COR-L47 (cell line): ENCODE measurements at places on chromosomes 12 and 14.
A peak's percentile ranks its signal among the peaks of the same experiment; 100 is the strongest.

- DNase-seq = peak; percentile 54
Observed at GRCh38 chr12:98725476-98726247, 80.6 kb downstream of the APAF1 start.

DNA sequence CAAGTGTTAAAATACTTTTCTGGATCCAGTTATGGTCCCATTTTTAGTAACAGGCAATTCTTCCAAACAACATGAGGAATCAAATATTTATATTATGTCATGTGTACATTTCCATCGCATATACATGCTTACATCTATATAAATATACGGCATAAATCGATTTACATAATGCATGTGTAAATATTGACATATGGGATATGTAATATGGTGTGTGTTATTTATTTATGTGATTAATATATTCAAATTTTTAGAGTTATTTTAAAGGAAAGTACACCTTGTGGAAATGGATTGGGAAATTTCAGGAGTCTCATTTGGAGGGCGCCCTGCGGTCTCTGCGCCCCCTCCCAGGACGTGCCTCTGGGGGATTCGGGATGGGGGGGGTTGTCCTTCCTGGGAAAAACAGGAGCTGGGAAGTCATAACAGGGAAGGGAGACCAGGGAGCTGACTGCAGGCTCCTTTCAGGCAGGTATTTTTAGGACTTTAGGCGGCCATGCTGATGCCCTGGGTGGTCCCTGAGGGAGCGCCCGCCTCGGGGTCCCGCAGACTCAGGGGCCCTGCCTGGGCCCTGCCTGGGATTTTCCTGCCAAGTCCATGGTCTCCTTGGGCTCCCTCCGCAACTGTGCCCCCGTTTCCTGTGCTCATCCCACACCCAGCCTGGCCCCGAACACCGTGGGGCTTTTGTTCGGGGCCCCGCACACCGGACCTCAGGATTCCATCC, 82.7 kb upstream of the SFSWAP start:
- no peak for DNase-seq

DNA sequence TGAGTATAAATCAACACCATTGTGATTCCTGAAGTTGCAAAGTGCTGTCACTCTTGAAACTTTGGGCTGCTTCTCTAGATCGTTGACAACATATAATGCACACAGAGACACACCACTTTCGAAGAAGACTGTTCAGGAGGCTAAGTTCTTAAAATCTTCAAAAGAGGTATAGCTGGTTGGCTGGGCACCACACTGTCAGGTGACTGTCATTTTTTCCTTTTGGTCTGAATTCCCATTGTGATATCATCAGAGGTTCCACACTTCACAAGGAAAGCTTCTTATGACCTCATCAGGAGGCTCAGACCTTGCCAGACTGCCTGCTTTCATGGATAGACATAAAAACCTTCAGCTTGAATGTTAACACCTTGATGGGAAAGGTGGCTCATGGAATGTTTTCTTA, at the start of the genes CAPZA3 and PLCZ1:
Gene CAPZA3, plus strand, starts transcription at position 301 of the 400 bp plus-strand sequence. CDS start 150 bp downstream, outside the sequence.
Gene PLCZ1, minus strand, starts transcription at position 194 of the 400 bp plus-strand sequence. CDS start 641 bp downstream, outside the sequence.
- no peak for DNase-seq

- no peak for DNase-seq
Observed at GRCh38 chr12:12133259-12133658, 62.5 kb downstream of the BCL2L14 start.

DNA sequence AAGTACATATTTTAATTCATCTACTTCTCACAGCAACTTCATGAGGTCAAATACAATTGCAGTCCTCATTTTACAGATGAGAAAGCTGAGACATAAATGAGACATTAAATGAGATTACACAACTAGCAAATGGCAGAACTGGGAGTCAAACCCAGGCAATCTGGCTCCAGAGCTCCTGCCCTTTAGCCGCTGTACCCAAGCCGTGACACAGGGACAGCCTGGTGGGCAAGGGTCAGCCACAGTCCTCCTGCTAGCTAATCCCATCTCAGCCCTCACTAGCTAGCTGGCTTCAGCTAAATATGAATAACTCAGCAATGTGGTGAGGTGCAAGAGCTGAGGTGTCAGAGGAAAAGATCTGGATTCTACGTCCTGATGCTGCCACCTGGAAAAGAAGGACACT, 54.8 kb downstream of the NINJ2 start:
- DNase-seq = no peak

- no peak for DNase-seq
Observed at GRCh38 chr14:67409461-67409860, 2.5 kb downstream of the PLEK2 start.

- no peak for DNase-seq
Observed at GRCh38 chr14:39080886-39081285, 22.1 kb downstream of the SEC23A start.

DNA sequence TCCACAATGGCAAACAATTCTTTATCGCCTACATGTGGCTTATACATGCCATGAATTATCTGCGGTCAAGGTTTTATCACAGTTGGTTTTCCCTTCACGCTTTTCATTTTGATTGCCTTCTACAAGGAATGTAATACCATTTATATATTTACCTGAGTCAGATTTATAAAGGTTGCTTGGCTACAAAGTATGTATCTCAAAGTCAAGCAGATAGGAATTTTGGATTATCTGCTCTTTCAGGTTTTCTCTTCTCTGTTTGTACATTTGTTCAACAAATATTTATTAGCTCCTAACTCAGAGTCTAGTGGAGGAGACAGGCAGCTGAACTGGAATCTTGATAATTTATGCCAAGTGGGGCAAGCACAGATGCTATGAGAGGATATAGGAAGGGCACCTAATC, 28.5 kb upstream of the CISTR start:
- DNase-seq = no peak

DNA sequence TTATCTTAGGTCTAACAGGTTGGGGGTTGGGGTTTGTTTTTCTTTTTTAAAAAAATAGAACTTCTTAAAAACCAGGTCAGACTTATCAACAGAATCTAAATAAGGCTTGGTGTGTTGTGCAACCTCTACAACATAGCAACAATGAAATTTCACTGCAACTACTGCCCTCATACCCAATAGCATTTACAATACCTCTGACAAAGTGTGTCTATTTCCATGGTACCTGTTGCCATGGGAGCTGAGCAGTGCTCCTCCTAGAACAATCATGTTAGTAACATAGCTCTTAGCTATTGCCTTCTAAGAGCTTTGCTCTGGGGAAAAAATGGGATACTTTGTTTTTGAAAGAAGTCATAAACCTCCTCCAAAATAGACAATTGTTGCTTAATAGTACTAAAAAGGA, 103.3 kb upstream of the CCDC175 start:
- peak; percentile 60 for DNase-seq

DNA sequence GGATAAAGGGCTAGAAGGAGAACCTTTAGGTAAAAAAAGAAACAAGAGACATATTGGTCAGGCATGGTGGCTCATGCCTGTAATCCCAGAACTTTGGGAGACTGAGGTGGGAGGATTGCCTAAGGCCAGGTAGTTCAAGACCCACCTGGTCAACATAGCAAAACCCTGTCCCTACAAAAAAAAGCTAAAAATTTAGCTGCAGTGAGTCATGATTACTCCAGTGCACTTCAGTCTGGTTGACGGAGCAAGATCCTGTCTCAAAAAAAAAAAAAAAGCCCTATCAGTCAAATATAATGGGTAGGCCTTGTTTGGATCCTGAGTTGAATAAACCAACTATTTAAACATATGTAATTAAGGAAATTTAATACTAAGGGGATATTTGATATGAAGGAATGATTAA, 54.2 kb downstream of the PPP1R36 start:
- no peak for DNase-seq

GRCh38 chr12:16492240-16492639, 113.7 kb downstream of the LMO3 start:
- DNase-seq = no peak

DNA sequence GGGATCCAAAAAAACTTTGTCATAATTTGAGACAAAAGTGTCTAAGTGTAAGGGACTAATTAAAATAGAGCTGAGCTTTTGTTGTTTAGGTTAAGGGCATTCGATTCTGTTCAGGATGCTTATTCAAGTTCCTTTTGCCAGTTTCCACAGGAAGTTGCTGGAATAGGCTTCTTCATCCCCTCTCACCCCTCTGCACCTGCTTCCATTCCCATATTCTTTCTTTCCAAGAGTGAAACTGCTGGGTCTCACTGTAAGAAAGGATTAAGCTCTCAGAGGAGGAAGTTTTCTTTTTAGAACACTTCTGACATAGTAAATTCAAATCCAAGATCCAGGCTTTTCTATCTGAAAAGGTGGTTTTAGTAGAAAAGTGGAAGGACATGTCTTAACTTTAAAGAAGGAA, 61.4 kb downstream of the POLR3B start:
- no peak for DNase-seq

DNA sequence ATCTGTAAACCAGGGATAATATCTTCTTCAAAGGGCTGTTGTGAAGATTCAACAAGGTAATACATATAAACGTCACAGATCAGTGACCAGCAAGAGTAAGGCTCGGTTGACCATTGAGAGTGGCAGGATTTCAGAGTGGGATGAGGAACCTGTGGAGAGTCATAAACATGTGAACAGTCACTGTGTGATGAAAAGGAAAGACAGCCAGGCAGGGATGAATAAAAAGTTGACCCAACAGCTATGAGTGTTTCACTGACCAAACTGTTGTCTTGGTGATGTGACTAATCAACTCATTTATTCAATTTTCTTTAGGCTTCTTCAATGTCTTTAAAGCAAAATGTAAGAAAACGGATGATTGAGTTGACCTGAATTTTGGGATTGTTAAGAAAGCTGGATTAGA, 8.6 kb upstream of the FRMD6 start:
- no peak for DNase-seq

- no peak for DNase-seq
Observed at GRCh38 chr12:47734725-47735480, 9.6 kb upstream of the ENDOU start.

DNA sequence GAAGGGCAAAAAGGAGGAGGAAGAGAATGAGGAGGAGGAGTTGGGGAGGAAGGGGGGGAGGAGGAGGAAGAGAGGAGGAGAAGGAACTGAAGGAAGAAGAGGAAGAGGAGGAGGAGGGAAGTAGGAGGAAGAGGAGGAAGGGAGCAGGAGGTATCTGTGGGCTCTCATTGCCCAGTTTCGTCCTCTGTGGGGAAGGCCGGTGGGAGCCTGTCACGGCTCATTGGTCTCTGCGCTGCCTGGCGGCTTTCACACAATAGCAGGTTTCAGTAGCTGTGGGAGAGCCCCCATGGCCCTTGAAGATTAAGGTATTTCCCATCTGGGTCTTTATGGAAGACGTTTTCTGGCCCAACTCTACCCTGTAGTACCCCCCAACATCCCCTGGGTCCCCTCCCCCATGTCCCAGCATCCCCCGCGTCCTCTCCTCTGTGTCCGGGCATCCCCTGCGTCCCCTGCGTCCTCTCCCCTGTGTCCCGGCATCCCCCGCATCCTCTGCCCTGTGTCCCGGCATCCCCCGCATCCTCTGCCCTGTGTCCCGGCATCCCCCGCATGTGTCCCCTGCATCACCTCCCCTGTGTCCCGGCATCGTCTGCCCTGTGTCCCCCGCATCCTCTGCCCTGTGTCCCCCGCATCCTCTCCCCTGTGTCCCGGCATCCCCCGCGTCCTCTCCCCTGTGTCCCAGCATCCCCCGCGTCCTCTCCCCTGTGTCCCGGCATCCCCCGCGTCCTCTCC, 278.2 kb upstream of the SFSWAP start:
- no peak for DNase-seq

- no peak for DNase-seq
Observed at GRCh38 chr14:45381091-45381490, 128.1 kb upstream of the MIS18BP1 start.

DNA sequence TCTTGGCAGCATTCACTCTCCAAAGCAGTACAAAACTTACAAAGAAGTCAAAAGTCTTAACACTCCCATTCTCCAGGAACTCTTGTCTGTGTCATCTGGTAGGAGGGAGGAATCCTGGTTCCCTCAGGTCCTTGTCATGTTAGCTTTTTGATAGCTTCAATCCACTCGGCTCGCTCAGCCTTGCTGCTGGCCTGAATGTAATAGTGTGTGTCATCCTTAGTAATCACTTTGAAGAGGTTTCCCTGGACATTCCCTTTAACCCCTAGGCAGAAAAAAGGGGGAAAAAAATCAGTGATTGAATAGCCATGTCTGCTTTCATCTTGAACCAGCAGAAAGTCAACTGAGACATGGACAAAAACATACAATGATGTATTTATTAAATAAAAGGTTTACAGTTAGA, 24.8 kb downstream of the PLEK2 start:
- DNase-seq = no peak

- no peak for DNase-seq
Observed at GRCh38 chr14:56202256-56202655, 84.0 kb downstream of the PELI2 start.

DNA sequence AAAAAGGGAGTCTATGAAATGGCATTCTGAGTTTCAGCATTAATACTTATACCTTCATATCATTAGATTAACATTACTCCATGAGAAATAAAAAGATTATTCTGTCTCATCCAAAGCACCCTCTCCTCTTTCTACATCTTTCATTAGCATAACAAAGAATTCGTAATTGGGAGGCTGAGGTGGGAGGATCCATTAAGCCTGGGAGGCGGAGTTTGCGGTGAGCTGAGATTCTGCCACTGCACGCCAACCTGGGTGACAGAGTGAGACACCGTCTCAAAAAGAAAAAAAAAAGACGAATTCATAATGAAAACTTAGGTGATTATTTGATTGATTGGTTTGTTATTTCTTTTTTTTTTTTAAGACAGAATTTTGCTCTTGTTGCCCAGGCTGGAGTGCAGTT, 1.8 kb upstream of the CDK17 start:
- DNase-seq = no peak

- DNase-seq = no peak
Observed at GRCh38 chr12:128980623-128981022, 127.3 kb downstream of the GLT1D1 start.

DNA sequence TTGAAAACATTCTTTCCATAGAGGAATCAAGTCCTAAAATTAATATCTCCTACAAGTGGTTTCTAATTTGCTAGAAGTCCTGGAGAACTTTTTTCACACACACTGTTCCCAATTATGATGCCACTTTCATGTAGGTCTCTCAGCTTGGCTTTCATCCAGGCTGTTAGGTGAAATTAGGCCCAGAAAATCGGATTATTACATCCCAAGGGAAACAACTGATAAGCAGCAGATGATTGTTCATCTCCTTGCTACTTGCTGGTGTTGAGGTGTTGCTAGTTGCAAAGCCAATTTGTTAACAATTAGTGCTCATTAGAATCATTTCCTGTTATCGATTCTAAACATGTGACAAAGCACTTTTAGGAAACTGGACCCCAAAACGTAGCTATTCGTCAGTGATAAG, 248.0 kb downstream of the PDZRN4 start:
- DNase-seq = no peak

- DNase-seq = no peak
Observed at GRCh38 chr14:103192246-103192840, 69.1 kb downstream of the TNFAIP2 start.

DNA sequence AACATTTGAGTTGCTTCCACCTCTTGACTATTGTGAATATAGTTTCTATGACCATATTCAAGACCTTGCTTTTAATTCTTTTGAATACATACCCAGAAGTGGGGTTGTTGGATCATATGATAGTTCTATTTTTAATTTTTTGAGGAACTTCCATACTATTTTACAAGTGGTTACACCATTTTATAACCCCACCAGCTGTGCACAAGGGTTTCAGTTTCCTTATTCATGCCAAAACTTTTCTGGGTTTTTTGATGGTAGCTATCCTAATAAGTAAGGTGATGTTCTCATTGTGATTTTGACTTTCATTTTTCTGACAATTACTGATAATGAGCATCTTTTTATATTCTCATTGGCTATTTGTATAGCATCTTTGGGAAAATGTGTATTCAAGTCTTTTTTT, 109.4 kb upstream of the GARIN2 start:
- no peak for DNase-seq
